ENCODE measurements at places on chromosomes 1 and 21. TPM values are rescaled to one million over a fixed set of nuclear protein-coding genes. Genes with fewer than 3 reads are reported as not detected.

Gene TRABD2B
- 0.72 TPM for total RNA-seq

Gene CD247
- total RNA-seq = not detected

Gene MX1
- total RNA-seq = 1.7 TPM

Gene SLC39A1
- 134 TPM for total RNA-seq

Gene SAMD11
- 0.48 TPM for total RNA-seq
